ENCODE measurements at places on chromosomes 16 and 17. TPM values are rescaled to one million over a fixed set of nuclear protein-coding genes. Genes with fewer than 3 reads are reported as not detected.
A peak's percentile ranks its signal among the peaks of the same experiment; 100 is the strongest.

LPCAT2 gene
- total RNA-seq, result 8.2 TPM

QPRT gene
- 48.3 TPM for total RNA-seq

GRCh38 chr17:77186141-77186604, 45.4 kb downstream of the SEC14L1 start:
- DNase-seq, result no peak

GRCh38 chr16:73022534-73022933, 25.4 kb downstream of the ZFHX3 start:
- DNase-seq, result no peak

DNA sequence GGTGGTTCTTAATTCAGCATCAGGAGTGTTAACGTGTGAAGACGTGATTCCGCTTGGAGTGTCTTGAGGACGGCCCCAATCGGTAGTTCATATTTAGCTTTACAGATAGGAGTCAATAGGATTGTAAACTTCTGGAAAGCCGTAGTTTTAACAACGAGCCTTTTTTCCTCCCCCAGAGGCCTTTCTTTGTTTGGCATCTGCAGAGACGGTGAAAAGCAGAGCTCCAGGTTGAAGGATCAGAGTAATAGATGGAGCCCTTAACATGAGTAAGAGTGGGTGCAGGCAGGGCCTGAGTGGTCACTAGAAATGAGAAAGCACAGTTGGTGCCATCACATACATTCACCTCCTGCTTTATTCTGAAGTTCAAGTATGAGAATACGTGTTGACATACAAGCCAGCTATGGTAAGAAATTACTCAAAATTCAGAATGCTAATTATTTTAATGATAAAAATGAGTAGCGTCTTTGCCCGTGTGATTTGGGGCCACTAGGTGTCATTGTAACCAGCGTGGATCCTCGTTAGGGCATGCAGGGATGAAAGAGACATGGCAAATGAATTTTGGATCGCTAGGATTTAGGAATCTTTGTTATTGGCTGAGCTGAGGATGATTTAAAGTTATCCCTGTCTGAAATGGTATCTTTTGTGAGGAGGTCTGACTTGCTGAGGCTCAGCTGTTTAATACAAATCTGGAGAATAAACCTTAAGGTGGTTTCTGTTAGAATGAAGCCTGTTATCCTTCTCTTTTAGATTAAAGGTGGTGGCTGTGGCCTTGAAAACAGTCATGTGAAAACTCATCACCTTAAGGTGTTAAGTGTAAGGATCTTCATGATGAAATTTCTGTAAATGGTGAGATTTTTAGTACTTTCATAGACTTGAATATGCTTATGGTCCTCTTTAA, 18.6 kb downstream of the PRCD start:
- peak; percentile 48 for DNase-seq

DNA sequence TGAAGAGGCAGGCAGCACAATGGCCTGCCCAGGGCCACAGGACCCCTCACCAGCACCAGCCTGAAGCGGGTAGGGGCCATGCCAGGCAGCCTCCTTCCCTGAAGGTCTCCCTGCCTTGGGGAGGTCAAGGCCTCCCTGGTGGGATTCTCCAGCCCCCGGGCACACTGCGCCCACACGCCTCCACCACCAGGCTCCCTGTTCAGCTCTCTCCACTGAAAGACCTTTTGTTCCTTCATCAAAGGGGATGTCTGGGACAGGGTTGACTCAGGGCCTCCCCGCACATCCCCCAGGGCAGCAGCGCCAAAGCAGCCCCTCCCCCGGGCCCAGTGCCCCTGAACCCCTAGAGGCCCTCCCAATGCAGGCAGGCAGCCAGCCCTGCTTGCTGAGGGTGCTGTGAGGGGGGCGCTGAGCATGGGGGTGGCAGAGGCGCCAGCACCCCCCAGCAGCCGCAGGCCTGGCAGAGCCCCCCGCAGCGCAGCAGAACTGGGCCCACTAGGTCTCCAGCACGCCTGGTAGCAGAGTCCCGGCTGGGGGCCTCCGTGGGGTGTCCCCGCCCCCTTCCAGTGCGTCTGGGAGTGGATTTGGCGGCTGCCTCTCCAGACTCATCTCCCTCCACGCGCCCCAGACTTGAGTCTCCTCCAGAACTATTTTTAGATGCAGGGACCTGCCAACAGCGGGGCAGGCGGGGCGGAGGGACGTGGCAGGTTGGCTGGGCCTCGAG, 13.1 kb downstream of the BCAR1 start:
- peak; percentile 88 for DNase-seq

DNA sequence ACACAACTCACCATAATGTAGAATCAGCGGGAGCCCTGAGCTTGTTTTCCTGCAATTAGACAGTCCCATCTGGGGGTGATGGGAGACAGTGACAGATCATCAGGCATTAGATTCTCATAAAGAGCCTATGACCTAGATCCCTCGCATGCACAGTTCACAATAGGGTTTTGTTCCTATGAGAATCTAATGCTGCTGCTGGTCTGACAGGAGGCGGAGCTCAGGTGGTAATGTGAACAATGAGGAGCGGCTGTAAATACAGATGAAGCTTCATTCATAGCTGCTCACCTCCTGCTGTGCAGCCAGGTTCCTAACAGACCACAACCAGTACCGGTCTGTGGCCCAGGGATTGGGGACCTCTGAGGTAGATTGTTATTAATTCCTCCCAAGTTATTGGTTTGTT, 2.9 kb upstream of the DOK4 start:
- no peak for DNase-seq

DNA sequence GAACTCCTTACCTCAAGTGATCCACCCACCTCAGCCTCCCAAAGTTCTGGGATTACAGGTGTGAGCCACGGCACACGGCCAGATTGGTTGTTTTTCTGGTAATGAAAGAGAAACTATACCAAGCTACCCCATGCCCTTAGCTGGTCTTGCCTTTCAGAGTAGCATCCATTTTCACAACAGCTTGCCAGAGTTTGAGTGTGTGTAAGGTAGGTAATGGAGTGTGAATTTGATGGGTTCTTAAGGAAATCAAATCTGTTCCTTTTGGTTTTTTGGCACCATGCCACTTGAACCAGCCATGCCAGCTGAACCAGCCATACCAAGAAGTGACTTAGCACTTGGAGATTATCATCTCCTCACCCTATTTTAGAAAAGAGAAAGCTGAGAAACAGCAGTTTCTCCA, 5.1 kb downstream of the CALCOCO2 start:
- DNase-seq, result no peak

All from A673 (cell line).